Stimulated activated CD4-positive, alpha-beta T cell treated with anti-CD3 and anti-CD28 coated beads, Interleukin-4, amount 100 ng/mL, for 4 hours (primary cell): ENCODE measurements at places on chromosomes 12 and 14.

DNA sequence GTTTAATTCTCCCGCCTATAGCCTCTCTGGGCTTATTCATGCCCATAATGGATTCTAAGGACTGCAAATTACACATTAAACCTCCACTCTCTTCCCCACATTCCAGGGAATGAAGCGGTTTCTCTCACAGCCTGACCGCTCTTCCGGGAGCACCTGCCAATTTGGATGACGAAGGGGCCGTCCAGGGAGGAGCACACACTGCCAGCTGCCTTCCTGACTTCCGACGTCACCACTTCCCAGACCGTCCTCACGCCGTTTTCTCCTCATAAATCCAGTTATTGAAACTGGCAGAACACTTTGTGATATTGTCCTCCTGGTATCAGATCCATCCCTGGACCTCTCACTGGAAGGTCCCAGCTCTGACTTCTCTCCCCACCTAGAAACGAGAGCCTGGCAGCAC lies 87.6 kb downstream of the GCH1 start:
- no peak for DNase-seq

GRCh38 chr12:51359851-51360250 lies 13.4 kb upstream of the CELA1 start:
- DNase-seq = no peak

DNA sequence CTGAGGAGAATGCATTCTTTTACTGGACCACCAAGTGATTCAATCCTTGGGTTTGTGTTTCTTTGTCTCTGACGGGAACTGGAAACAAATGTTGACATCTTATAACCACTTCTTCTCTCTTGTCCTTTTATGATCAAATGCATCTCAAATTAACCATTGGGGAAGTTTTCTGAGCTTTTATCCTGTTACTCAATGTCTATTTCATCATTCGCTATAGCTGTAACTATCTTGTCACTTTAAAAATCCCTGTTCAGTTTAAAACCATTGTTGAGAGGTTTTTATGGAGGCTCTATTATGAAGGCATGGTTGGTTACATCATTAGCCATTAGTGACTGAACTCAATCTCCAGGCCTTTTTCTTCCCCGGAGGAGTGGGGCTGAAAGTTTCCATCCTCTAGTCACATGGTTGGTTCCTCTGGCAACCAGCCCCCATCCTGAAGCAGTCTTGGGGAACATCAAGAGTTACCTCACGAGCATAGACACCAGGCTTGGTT lies 2.7 kb upstream of the CLEC6A start:
- no peak for DNase-seq

DNA sequence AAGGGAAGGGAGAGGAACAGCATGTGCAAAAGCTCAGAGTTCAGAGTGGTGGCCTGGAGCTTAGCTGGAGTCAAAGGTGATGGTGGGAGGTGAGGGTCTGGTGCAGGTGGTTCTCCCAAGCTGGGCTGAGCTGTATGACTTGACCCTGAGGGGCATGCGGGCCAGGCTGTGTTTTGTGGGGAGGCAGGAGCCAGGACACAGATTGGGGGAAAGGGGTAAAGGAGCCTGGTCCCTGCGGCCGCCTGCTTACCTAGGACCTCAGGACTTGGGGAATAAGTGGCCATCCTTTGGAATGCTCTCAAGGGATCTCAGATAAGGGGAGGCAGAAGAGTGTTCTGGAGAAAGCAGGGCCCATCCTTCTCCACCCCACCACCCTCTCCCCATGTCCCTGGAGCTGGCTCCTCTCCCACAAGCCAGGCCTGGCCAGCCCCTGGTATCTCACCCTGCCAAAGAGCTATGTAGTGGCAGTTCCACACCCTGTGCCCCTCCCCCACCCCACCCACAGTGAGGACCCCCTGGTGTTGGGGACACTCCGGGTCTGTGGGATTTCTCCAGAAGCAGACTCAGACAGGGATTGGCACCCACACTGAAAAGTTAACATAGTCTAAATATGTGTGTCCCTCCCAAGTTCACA lies 19.9 kb upstream of the CEP170B start:
- no peak for DNase-seq

GRCh38 chr14:92259613-92260357 lies 63.2 kb upstream of the SLC24A4 start:
- DNase-seq = no peak

GRCh38 chr14:81402123-81402495 lies 2.0 kb upstream of the STON2 start:
- DNase-seq = no peak

DNA sequence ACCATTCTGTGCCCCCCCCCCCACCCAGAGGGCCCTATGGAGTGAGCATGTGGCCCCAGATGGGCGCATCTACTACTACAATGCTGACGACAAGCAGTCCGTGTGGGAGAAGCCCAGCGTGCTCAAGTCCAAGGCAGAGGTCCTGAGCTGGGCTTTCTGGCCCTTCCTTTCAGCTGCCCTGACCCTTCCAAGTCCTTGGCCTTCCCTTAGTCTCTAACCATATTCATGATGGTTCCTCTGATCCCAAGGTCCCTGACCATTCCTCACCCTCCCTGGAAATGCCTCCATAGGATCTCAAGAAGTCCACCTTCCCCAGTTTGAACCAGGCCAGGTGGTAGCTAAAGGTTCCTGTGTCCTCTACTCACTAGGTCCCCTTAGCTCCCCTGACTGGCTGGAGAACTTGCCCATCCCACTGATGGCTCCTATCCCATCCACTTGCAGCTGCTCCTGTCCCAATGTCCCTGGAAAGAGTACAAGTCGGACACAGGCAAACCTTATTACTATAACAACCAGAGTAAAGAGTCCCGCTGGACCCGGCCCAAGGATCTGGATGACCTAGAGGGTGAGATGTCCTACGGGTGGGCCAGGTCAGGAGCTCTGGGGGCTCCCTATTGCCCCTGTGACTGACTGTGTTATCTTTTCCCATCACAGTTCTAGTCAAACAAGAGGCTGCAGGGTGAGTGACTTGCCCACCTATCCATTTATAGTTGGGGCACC lies 9.8 kb downstream of the PRPF40B start:
- no peak for DNase-seq

- DNase-seq = no peak
Measured at GRCh38 chr12:82818271-82819035, 131.7 kb downstream of the TMTC2 start.

DNA sequence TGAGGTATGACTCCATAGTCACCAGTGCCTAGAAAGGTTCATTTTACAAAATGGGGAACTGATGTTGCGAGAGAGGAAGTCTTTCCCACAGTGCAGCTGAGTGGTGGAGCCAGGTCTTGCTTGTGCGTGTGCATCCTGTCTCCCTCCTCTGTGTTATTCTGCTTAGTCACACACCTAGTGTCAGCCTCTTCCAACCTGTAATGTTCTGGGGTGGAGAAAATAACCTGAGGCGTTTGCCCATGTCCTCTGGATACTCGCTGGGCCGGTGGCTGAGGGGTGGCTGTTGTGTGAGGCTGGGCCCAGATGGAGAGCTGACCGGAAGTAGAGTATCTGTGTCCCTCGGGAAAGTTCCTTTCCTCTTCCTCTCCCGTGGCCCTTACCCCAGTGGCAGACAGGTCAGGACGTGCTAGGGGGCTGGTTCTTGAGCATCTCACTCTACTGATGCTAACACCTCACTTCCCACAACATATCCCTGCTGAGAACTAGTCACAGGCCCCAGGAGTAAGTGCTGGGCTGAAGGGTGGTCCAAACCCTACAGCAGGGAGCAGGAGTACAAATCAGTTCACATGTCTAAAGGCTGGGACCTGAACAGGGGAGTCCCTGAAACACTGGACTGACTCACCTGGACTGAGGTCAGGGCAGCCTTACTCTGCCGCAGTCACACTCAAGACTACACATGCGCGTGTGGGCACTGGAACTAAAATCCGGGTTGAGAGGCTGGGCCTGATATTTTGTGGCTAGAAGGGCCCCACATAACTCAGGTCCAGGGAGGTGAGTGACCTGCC lies 7.0 kb downstream of the MLF2 start:
- DNase-seq = no peak

DNA sequence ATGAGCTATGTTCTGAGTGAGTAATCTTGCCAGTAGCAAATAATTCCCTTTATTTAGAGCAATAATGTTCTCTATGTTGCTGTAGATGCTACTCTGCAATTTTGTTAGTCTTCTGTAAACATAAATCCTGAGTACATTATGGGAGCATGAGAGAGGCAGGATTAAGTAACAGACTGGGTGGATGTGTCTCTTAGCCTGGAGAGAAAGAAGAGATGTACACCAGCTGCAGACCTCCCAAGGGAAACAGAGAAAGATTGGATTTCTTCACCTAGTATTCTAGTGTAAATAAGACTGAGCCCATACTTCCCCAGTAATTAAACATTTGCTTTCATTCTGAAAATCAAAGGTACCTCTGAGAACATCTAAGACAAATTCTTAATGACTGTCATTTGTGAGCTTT lies 564.0 kb downstream of the TRHDE start:
- no peak for DNase-seq

DNA sequence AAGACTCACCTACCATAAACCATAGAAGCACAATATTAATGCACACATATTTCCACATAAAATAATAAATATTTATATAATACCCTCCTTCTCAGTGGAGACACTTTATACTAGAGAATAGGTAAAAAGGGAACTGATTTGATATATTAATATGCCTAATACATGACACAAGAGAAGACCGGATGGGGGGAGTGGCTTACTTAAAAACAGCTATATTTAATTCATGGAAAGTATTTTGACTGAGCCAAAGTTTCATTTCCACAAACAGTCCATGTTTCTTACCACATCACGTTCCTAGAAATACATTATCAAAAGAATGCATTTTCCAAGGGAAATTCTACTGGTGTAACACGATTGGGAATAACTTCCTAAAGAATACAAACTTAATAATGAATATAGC lies 63.4 kb downstream of the ITPR2 start:
- DNase-seq = no peak

GRCh38 chr12:119807380-119807779 lies 69.7 kb downstream of the CIT start:
- DNase-seq = no peak

- DNase-seq = no peak
Measured at GRCh38 chr14:21509432-21510143, 1.6 kb downstream of the METTL3 start.

- DNase-seq = no peak
Measured at GRCh38 chr14:102058146-102058545, 28.7 kb downstream of the HSP90AA1 start.

DNA sequence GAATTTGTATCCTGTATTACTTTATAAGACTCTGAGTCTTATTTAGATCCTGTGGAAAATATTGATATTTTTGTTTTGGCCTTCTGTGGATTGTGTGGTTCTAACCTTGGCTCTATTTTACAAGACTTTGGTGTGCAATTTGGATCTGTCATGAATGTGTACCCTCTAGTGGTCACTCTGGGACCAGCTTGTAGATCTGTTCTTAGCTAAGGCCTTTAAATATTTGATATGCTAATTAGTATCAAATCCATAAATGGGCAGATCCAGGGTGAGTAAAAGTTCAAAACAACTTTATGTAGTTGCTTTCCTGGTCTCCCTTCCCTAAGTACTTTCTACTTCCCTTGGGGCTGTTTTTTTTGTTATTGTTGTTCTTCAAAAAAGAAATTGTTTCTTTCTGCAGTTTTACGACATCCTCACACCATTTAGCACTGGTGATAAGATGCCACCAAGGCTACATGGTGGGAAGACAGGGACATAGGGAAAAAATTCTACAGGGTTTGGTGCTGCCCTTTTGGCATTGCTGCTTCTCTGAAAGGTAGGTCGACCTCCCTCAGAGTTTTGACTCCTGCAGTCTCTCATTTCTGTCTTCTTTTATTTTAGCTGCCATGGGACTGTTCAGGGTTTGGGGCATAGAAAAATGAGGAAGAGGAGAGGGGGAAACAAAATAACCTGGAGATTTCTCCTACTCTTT lies 238.5 kb downstream of the GPHN start:
- DNase-seq = no peak

DNA sequence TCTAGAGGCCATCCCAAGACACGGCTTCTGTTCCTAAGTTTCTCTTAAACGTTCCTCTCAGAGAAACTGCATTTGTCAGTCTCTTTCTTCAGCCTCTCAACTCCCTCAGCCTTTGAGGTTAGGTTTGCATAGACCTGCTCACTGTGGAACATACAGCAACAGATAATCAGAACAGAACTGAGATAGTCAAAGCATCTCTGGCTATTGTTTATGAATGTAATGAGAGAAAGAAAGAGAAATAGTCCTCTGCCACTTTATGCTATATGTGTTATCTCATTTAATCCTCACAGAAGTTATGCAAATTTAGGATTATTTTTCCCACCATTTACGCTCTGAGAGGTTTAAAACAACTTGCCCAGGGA lies 190.6 kb downstream of the PHLDA1 start:
- DNase-seq = no peak

GRCh38 chr14:67999705-68000384 lies 180.3 kb downstream of the RAD51B start:
- DNase-seq = no peak

DNA sequence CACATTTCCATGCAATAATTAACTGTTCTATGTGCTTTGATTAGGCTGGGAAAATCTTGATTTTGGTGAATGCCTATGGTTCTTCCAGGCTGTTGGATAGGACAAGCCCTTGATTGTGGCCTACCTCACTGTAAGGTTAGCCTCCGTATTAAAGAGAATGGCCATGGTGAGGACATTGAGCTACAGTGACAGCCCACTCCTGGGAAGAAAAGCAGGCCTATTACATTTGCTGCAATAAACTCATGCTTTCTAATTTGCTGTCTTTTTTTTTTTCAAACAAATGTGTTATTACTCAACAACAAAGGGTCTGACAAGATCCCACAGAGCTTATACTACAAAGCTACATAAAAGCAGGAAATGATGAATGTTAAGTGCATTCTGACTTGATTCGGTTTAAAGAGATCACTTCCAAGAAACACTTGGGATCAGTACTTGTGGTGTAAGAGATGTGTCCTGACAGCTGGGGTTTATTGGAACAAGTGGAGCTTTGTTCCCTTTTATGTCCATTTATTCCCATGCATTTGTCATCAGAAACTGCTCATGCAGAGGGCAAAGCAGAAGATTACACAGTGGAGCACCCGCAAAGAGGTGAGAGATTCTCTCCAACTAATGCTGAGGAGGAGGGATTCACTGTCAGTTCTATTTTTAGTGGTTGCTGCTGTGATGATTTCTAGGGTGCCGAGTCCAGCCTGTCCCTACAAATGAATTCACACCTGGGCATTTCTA lies 29.1 kb upstream of the KCNK10 start:
- no peak for DNase-seq
